ENCODE measurements at places on chromosomes 16 and 17.

DNA sequence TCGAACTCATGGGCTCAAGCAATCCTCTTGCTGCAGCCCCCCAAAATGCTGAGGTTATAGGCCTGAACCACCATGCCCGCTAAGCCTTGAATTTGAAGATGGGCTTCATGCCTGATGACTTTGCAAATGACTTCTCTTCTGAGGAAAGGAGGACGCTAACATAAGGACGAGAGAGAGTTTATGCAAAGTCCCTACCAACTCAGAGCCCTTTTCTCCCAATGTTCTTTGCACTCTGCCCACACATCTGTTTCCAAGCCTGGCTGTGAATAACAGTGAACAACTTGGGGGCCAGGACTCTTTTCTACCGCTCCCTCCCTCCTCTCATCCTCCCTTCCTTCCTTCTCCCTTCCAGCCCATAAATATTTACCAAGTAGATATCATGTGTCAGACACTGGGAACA lies 8.5 kb upstream of the NPIPB2 start:
- DNase-seq: no peak
- peaks cover 13% of the 10 kb centered on the region for H3K4me1 ChIP-seq
- no peaks in the 10 kb centered on the region for H3K27me3 ChIP-seq
- no peak overlapping the region for H3K4me3 ChIP-seq
- no peaks in the 10 kb centered on the region for H3K36me3 ChIP-seq

GRCh38 chr16:76780556-76780955 lies 410.4 kb upstream of the MON1B start:
- no peak overlapping the region for H3K27ac ChIP-seq
- no peaks in the 10 kb centered on the region for H3K36me3 ChIP-seq

GRCh38 chr17:45688353-45688752 lies 95.8 kb upstream of the CRHR1 start:
- H3K27ac ChIP-seq: no peak overlapping the region
- no peak overlapping the region for H3K4me3 ChIP-seq
- H3K27me3 ChIP-seq: peaks cover 6% of the 10 kb centered on the region
- DNase-seq: no peak

GRCh38 chr17:72599891-72600290 lies 479.1 kb downstream of the SOX9 start:
- H3K4me1 ChIP-seq: no peaks in the 10 kb centered on the region
- H3K36me3 ChIP-seq: no peaks in the 10 kb centered on the region
- no peak overlapping the region for H3K27ac ChIP-seq
- H3K27me3 ChIP-seq: no peaks in the 10 kb centered on the region
- no peak for DNase-seq

GRCh38 chr16:3992297-3993051 lies 112.0 kb upstream of the CREBBP start:
- no peaks in the 10 kb centered on the region for H3K36me3 ChIP-seq

Data from B cell (primary cell).